Suppressor macrophage (primary cell): ENCODE measurements at places on chromosomes 12 and 14.

DNA sequence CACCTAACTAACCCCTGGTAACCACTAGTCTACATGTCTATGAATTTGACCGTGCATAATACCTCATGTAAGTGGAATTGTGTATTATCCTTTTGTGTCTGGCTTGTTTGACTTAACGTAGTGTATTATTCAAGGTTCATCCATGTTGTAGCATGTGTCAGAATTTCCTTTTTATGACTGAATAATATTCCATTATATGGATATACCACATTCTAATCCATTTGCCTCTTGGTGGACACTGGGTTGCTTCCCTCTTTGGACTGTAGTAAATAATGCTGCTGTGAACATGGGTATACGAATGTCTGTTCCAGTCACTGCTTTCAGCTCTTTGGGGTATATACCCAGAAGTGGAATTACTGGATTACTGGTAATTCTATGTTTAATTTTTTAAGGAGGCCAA is 3.3 kb downstream of the SNRPF start:
- DNase-seq = no peak

- no peak for DNase-seq
Observed at GRCh38 chr14:72558721-72559120, 335.2 kb downstream of the DPF3 start.

DNA sequence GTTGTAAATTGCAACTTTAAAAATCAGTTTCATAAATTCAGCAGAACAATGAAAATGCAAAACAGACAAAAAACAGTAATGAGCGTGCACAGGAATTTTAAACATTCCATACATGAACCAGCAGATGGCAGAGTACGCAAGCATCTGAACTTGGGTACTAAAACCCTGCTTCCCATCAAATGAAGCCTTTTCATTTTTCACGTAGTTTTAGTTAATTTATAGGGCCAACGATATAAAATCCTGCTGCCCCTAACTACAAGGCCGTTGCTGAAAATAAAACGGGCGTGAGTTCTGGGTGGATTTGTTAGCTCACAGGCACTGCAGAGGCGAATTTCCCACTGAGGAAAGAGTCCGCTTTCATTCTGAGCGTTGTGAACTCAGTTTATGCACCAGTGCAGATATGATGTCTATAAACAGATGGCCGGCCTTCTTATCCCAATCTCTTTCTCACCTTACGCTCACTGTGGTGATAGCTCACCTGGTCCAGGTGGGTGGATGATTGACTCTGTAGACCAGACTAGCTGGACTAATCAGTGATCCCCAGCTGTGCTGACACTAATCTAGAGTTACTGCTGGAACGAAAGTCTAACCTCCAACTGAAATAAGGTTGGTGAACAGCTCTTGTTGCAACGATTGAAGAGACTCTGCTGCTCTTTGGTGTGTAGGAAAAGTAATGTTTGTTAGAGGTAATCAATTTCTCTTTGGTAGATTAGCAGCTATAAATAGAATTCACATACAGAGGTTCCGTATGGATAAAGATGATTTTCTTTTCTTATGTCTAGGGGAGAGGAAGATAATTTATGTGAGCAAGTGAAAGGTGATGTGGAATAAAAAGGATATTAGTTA is 89.2 kb downstream of the PDZRN4 start:
- peak; percentile 56 for DNase-seq

- DNase-seq = no peak
Observed at GRCh38 chr12:2284321-2284813, 231.6 kb downstream of the CACNA1C start.

DNA sequence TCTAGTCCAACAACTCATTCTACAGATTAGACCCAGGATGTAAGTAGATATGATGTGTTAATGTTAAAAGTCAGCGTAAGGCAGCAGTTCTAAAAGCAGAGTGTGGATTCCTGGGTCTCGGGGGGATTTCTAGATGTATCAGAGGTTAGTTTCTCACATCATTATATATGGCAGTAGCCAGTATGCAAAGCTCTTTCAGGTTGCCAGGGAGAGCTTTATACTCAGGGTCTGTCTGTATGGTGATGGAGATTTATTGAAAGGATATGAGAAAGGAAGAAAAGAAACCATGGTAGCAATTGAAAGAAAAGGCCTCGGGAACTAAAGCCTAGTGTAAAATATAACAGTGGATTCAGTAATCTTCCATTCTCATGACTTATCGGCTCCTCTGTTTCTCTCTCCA is 26.2 kb upstream of the PAWR start:
- no peak for DNase-seq

- DNase-seq = peak; percentile 75
Observed at GRCh38 chr14:20415782-20416206, 2.5 kb upstream of the TEP1 start.
